Mucosa of gallbladder (tissue), 1 donor: ENCODE measurements at places on chromosomes 13 and 19.

DNA sequence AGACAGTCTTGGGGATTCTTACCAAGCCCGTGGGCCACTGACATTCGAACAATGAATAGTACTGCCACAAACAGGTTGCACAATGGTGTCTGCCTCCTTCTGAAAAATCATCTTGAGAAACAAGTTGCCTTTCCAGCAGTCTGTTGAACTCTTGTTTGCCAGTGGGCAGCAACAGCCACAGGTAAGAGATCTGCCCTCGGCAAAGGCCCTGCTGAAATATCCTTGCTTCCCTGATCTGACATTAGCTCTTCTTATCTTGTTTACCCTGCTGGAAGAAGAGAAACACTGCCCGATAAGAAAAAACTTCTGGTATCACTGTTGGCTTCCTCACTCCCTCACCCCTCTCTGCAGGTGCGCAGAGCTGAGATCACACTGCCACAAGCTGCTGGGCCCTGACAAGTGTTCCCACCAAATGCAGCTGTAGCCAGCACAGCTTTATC is 2.0 kb downstream of the DOCK9 start:
- DNase-seq, result no peak

GRCh38 chr13:67950603-67951002 is 720.5 kb upstream of the PCDH9 start:
- DNase-seq, result no peak

- DNase-seq, result no peak
These were observed 27.6 kb downstream of the MYO9B start for GRCh38 chr19:17103177-17103576.

- DNase-seq, result no peak
These were observed 79.9 kb upstream of the TMTC4 start for GRCh38 chr13:100754459-100754858.
